Activated T-helper 2 cell treated with anti-CD3 and anti-CD28 coated beads, Interferon-gamma antibody, Interleukin-2, Interleukin-4, amounts not matched to agents 10 μg/mL and 5 μg/mL and 100 μg/mL, durations not matched to agents 14 hours and 24 hours and 36 hours (primary cell): ENCODE measurements at places on chromosomes 4 and X.

DNA sequence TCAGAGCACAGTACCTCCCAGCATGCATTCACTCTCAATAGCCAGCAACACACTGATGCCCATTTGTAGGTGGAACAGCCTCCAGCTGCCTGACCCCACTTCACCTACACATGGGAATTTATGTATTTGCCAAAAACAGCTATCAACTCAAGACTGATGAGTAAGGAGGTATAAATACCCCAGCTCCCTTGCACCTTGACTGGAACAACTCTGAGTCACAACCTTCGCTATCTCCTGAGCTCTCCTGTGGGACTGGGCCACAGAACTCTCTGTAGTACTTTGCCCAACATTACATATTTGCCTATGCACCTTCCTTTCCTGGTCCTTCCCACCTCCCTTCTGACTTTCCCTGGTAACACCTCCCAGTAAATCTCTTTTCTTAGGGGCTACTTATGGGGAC lies 16.5 kb upstream of the EGFL6 start:
- DNase-seq, result no peak

DNA sequence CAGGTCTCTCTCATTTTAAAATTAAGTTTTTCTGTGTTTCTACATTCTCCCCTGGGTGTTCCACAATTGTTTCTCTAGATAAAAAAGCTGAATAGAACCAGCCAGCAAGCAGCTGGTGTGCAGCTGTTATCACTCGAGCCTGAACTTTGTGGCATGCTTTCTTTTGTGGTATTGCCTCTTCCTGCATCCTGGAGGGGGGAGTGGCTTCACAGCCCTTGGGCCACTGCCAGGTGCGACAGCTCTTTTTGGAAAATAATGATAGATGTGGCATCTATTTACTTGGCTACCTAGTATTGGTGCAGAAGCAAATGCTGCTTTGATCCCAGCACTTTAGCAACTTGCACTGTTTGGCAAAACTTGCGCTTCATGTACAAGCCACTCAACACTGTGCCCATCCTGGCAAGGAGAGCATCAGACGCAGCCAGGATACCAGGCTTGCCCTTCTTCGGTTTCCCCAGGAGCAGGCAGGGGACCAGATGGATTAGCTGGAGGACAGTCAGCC lies 69.4 kb downstream of the HMGB2 start:
- peak; percentile 13 for DNase-seq

DNA sequence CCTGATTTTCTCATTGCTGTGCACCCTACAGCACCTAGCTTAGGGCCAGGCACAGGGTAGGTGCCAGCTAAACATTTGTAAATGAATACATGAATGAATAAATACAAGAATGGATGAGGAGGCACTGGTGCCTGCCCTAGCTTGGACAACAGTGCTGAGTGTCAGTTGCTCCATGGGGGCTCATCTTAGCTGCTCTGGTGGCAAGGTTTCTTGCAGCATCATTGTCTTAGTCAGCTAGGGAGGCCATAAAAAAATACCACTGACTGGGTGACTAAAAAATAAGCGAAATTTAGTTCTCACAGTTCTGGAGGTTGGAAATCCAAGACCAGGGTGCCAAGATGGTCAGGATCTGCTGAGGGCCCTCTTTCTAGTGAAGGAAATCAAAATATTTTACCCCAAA lies 31.2 kb downstream of the TMEM31 start:
- no peak for DNase-seq

DNA sequence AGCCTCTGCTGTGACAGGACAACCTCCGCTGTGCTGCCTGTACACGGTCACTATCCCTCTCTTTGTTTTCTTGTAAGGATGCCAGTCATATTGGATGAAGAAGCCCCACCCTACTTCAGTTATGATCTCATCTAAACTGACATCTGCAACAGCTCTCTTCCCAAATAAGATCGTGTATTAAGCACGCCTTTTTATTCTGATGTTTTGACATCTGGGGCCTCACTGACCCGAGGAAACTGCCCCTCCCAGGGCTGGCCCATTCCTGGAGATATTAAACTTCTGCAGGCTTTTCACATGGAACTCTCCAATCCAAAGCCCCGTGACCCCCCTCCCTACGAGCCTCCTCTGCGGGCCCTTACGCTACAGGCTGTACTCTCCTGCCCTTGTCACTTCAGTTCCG lies 232.0 kb downstream of the ARHGAP10 start:
- DNase-seq, result no peak

- DNase-seq, result no peak
Observed at GRCh38 chr4:111215755-111216154, 592.9 kb upstream of the PITX2 start.

DNA sequence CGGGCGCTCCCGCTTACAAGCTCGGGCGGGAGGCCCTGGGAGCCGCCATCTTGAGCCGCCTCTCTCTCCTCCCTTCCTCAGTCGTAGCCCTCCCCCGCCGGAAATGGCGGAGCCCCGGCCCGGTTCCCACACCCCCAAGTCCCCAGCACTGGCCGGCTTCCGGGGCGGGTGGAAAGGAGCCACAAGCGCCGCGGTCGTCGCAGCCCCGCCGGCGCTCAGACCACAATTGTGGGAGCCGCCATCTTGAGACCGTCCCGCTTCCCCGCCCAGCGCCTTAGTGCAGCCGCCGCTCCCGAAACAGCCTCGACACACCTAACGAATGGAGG lies 531 bp downstream of the HCFC1 start:
- DNase-seq, result peak; percentile 84

DNA sequence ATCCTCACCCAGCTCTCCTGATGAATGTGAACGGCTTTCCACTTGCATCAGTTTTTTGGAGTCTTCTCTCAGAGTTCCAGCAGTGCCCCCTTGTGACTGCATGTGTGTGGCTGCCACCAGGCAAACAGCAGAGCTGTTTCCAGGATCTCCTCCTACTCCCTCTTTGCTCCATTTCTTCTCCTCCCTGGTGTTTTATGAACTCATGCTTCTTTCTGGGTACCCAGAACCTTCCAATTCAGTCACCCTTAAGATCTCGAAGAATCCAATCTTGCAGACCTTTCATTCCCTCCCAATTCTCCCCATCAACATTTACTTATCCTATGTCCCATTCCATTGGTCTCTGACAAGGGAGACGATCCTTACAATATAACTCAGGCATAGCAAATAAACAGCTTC lies 6.8 kb upstream of the TCEANC start:
- DNase-seq, result no peak

- DNase-seq, result no peak
Observed at GRCh38 chr4:53706422-53707032, 115.2 kb upstream of the LNX1 start.

GRCh38 chr4:150379454-150379853 lies 202.5 kb upstream of the MAB21L2 start:
- no peak for DNase-seq

DNA sequence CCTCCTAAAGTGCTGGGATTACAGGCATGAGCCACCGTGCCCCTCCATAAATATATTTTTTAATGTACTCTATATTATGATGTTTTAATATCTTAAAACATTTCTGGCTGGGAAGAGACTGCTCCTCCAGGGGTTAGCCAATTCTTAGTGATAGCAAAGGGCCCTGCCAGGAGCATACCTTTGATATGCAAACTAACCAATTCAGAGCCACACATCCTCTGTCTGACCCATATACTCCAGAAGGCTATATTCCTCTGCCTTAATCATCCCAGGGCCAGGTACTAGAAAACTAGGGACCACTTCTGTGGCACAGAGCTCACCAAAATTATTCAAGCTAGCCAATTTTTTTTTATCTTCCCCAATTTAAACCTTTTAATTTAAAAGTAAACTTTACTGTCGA lies 43.6 kb upstream of the BEX4 start:
- no peak for DNase-seq

DNA sequence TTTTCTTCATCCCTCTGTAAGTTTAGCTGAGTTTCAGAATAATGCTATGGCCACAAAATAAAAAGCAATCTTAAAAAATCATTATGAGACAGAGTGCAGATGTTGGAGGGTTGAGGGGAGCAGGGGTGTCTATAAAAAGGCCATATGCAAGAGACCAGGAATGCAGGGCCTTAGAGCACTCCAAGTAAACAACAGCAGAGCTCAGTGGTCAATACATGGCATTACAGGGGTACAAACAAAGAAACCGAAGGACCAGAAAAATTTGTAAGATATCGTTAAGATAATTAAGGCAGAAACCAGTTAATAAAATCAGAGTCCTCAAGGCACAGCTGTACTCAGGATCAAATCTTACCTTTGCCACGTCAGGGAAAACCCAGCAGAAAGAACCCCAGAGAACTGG lies 28.4 kb upstream of the NDST3 start:
- no peak for DNase-seq

DNA sequence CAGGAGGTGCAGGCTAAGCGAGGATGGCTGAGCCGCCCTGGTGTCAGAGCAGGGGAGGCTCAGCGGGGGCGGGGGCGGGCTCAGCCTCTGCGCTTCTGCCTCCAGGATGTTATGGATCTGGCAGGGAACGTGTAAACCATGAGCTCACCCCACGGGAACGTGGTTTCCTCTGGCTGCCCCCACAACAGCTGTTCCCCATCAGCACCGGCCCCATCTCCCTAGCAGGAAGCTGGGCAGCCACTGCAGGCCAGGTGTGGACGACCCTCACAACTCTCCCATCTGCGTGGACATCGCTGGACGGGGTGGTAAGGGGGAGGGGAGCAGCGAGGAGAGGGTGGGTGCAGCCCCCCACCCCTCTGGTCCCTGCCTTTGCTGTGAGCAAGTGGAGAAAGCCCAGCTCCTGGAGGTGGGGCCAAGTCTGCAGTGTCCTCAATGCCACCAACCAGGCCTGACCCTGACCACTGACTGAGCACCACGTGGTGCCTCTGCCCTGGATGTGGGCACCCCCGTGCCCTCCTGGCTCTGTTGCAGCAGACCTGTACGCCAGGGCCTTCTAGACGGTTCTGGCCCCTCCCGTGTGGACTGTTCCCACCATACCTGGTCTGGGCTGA lies 28.1 kb upstream of the SPON2 start:
- DNase-seq, result no peak

DNA sequence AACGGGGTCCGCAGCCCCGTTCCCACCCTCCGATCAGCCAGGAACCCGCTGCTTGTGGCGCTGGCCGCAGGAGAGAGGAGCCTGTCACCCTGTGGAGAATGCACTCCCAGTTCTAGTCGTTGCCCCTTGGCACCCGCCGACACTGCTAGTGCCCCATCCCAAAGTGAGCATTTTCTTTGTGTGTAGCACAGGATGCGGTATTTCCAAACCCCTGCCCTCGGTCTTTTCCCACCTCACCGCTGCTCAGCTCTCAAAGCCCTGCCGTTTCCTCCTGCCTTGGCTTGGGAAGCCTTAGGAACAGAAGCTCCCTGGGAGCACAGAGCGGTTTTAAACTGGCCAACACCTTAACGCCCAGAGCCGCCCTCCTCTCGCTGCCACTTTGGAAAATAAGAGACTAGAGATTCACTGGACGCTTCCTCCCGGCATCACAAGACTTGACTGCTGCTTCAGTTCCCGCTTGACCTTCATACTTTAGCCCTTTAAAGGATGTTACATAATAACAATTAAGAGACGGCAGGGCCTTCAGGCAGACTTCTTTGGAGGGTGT lies 772 bp downstream of the CYP4V2 start:
- DNase-seq, result no peak

GRCh38 chr4:93831716-93832496 lies 3.4 kb downstream of the ATOH1 start:
- DNase-seq, result no peak

DNA sequence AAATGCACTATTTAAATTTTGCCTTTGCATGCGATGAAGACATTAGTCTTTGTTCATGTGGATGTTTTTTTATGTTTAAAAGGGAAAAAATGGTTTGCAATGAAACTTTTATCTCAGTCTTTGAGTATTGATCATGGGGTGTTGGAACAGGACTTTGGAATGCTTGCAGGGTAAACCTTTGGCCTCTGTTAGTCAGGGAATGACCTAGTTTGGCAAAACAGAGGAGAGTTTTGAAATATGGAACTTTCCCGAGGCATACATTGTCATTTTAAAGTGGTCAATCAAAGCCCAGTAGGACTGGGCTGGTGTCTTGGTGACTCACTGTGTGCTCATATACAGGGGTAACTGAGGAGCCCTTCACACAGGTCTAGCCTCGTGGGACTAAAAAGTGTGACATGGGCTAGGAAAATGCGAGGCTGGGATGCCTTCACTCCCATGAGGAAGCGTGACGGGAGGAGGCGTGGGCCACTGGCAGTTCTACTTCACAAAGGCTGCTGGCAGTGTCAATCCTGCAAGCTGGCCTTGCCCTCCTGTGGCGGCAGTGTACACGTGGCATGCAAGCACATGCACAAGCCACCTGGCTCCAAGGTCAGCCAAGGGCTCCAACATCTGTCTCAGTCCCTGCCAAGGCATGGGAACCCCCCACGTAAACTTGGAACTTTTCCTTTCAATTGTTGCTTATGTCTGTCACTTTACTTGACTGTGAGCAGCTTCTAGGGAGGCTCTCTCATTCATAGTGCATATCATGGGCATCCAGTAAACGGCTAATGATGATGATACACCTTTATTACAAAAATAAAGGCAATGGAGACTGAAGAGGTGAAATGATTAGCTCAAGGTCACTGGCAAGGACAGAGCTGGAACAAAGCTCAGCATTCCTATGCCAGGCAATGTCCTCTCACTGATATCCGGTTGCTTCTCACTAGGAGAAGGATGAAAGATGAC lies 5.2 kb upstream of the F11 start:
- no peak for DNase-seq

DNA sequence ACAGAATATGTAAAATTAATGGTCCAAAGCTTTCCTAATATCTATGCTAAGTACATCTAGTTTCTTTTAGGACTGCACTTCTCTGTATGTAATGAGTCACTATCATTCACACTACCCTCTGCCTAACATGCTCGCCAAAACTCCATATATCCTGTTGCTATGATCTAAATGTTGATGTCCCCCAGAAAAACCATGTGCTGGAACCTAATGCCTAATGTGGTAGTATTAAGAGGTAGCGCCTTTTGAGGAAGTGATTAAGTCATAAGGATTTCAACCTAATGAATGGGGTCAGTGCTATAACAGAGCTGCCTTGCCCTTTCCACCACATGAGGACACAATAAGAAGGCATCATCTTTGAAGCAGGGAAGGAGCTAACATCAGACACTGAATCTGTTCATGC lies 34.9 kb upstream of the NFKB1 start:
- DNase-seq, result no peak

DNA sequence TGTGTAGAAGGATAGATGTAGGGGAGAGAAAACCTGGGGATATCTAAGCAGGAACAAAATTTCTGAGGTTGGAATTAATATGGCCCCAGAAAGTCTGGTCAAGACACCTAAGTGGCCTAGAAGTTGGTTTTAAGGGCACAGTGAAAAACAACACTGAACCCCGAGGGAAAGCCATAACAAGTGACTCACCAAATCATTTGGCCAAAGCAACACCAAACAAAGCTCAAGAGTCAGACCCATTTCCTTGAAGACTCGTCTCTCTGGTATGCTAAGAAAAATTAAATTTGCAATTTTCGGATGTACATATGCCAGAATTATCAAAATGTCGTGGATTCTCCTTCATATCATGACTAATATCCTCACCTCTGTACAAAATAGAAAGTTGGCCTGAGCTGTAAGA lies 162.9 kb downstream of the SMIM20 start:
- no peak for DNase-seq

- DNase-seq, result no peak
Observed at GRCh38 chrX:46165866-46166265, 379.4 kb downstream of the ZNF674 start.
